ENCODE measurements at places on chromosomes 6 and 20.

DNA sequence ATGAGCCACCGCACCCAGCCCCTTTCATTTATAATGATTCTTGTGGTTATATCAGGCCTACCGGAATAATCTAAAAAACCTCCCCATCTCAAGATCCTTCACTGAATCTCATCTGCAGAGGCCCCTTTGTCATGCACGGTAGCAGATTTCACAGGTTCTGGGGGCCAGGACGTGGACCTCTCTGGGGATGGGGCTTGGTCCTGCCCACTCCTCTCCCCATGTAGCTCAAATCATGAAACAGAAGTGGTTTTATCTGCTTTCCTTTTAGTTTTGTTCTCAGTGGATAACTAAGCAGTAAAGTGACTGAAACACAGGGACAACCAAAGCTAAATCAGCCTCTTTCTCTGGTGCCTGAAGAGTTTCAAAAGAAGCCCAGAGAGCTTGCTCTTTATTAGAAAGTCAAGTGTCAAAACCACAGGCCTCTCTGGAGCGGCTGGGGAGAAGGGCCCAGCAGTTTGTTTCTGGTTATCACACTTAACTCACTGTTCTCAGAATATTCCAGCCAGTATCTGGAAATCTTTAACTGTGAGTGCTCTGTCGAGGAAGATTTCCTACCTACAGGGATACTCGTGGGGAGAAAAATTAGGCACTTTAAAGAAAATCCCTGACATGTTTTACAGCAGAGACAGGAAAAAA lies 60.6 kb upstream of the FAM184A start:
- no peak for DNase-seq

- no peak for DNase-seq
Observed at GRCh38 chr6:167094436-167094819, 28.5 kb upstream of the CCR6 start.

DNA sequence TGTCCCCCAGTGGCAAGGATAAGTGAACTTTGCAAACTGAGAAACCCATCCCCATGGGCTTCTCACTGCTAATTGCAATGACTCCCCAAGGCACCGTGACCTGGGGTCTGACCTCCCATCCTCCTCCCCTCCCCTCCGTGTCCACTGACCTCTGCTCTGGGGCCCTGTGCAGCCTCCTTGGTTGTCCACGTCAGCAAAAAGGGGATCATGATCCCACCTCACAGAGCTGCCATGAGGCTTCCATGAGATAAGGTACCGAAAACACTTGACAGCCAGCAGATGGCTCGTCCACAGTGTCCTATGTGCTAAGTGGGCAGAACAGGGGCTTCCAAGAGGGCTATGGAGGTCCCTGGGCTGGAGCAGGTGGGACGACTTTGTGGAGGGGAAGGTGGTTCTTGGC lies 104.5 kb downstream of the GRM4 start:
- no peak for DNase-seq

DNA sequence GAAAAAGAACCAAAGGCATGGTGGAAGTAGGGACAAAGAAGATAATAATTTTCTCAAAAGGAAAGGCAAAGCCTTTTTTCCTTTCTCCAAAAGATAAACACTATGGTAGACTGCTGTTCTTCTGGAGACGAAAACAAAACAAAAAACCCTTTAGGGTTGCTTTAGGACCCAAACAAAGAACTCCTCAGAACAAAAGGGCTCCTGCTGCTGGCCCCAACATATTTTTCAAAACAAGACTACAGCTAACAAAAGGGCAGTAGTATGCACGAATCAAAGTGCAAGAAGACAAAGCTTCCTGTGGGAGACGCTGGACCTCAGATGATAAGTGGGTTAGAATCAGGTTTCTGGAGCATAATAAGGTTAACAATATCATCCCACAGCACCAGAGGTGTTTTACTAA lies 15.8 kb downstream of the NCOA5 start:
- DNase-seq: no peak

DNA sequence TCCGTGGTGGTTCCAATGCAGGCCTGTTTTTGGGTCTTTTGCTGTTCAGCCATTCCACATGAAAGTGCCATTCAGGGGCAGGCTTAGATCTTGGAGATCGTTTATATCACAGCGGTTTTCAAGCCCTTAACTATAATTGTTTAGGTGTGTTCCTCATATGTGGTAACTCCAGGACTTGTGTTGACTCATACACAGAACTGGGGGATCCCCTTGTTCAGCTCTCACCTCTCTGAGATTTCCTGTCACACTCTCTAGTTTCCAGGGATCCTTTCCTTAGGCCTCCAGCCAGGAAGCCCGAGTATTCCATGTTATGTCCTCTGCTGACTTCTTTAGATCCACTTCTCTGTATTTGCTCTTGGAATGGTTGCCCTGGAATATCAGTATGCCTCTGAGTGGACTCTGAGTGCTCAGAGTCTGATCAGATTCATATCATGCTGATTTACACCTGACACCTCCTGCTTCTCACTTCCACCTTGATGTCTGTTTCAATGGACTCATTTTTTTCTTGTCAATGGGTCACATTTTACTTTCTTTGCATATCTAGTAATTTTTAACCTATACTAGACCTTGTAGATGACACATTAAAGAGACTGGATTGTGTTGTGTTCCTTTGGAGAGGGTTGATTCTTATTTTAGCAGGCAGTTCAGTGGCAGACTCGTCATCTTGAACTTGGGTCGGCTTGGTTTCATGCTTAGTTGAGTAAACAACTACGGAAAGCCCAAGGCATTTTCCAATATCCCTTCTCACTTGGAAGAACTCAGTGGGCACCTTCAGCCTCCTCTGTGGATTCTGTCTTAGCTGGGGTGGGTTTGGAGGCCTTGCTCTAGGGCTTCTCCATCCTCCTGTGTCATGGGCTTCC lies 13.1 kb downstream of the NTSR1 start:
- no peak for DNase-seq

DNA sequence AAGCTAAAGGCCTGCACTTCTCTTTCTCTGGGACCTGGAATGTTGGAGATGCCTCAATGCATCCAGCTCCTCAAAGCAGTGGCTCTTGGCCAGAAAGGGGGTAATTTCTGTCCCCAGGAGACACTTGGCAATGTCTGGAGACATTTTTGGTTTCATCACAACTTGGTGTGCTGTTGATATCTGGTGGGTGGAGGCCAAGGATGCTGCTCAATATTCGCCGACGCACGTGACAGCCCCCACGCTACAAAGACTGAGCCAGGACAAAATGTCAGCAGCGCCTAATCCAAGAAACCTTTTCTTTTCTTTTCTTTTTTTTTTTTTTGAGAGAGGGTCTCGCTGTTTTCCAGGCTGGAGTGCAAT lies 79.8 kb downstream of the SULF2 start:
- no peak for DNase-seq

DNA sequence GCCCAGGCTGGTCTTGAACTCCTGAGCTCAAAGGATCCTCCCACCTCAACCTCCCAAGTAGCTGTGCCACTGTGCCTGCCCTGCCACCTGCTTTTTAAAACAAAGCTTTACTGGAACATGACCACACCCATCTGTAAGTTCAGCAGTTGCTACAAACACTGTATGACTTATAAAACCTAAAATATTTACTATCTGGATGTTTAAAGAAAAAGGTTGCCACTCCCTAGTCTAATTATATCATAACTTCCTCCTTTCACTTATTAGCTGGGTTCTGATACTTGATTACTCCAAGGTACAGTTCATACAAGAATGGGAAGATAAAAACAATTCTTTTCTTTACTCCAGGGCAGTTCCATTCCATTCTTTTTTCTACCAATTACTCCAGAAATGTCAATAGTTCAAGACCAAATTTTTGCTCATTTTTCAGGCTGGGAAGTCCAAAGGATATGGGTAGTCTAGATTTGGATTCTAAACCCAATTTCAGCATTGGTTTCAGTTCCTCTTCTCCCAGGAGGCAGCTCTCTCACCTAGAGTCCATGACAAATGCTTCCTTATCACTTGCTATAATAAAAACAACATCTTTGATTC lies 63.1 kb downstream of the SEC63 start:
- no peak for DNase-seq

DNA sequence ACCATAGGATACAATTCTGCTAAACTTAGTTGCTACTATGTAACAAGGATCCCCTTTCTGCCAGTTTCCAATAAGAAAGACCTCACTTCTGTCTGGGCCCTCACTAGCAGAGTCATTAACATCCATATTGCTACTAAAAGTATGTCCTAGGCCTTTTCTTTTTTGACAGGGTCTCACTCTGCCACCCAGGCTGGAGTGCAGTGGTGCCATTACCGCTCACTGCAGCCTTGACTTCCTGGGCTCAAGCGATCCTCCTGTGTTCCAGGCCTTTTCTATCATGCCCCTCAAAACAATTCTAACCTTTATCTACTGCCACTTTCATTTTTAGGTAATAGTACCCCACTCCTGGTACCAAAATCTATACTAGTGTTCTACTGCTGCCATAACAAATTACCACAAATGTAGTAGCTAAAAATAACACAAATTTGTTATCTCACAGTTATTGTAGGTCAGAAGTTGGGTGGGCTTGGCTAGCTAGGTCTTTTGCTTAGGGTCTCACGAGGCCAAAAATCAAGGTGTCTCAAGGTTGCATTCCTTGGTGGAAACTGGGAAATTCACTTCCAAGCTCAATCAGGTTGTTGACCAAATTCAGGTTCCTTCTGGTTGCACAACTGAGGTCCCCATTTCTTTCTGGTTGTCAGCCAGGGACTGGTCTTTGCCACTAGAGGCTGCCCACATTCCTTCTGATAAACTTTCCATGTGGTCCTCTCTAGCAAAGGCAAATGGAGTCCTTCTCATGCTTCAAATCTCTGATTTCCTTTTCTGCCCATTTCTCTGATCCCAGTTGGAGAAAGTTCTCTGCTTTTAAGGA lies 3.0 kb downstream of the CSNK2A1 start:
- DNase-seq: no peak

- DNase-seq: no peak
Observed at GRCh38 chr20:11168026-11168425, 494.2 kb upstream of the JAG1 start.

DNA sequence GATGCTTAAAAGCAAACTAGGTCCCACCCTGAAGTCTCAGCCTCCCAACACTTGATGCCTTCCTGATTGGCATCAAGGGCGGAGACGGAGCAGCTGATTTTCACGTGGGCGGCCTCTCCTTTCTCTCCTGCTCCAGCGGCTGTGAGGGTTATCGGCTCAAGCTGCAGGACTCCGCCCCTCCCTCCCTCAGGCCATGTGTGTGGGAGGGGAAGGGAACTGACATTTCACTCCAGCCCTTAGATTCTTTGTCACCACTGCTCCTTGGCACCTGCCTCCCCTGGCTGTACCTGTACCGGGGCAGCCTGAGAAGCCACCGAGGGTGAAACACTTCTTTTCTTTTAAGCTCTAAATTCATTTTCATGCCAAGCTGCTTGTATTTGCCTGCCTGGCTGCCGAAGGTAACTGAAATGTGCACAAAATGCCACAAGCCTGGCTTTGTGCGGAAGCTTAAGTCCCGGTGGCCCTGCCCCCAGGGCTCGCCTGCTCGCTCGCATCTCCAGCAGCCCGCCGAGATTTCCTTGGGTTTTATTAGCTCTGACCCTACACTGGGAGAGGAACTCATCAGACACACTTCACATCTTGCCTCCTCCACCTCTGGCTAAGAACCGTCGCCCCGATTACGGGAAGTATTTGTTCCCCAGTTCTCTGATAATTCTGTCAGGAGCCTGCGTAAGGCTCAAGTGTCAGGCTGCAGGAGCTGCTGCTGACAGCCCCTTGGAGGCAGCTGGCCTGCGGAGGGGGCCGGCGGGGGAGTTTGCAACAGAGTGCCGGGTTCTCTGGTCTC lies 9.6 kb upstream of the CPNE5 start:
- peak; percentile 59 for DNase-seq

- no peak for DNase-seq
Observed at GRCh38 chr20:41352666-41353065, 12.0 kb downstream of the LPIN3 start.

GRCh38 chr6:166595061-166595780 lies 8.7 kb upstream of the RAMACL start:
- DNase-seq: no peak

- DNase-seq: peak; percentile 75
Observed at GRCh38 chr20:16444057-16444777, 129.0 kb downstream of the KIF16B start.

Measured in right hindlimb (tissue), 1 donor.